LHCN-M2 (cell line): ENCODE measurements at places on chromosomes 5 and 9. TPM values are rescaled to one million over a fixed set of nuclear protein-coding genes. Genes with fewer than 3 reads are reported as not detected.

DNA sequence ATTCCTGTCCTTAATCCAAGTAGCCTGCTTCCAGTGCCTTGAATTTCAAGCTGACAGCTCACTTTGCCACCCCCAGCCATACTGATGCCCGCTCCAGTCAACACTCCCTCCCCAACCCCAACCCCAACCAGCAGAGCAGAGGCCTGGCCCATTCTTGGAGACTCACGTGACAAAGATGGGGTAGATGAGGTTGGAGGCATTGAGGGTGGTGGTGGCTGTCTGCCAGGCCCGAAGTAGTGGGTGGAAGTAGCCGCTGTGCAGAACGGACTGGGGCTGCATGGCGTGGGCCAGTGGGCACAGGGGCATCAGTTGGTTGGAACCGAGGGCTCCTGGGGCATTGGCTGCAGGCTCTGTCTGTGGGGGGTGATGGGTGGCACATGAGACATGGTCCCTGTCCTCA lies 7.8 kb downstream of the ALAD start:
- no peak for DNase-seq

DNA sequence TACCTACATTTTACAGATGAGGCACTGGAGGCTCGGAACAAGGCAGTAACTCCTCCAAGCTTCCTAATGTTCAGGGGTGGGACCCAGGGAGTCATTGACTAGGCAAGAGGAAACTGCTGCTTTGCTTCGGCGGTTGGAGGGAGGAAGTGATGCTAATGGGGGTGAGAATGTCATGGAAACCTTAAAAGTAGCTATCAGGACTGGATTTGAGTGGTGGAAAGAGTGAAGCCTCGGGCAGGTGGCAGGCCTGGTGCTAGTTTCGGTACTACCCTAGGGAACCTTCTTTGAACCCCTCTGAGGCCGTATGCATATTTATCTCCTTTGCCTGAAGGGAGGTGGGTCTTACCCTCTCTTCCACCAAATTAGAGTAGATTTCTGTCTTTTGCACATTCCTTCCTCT lies 1.6 kb downstream of the BSPRY start:
- DNase-seq, result no peak

GRCh38 chr9:114869845-114870244 lies 60.5 kb downstream of the TNFSF8 start:
- no peak for DNase-seq

- DNase-seq, result no peak
Measured at GRCh38 chr5:159527546-159528254, 197.4 kb upstream of the IL12B start.

GRCh38 chr5:31469886-31470285 lies 62.0 kb downstream of the DROSHA start:
- DNase-seq, result no peak

DNA sequence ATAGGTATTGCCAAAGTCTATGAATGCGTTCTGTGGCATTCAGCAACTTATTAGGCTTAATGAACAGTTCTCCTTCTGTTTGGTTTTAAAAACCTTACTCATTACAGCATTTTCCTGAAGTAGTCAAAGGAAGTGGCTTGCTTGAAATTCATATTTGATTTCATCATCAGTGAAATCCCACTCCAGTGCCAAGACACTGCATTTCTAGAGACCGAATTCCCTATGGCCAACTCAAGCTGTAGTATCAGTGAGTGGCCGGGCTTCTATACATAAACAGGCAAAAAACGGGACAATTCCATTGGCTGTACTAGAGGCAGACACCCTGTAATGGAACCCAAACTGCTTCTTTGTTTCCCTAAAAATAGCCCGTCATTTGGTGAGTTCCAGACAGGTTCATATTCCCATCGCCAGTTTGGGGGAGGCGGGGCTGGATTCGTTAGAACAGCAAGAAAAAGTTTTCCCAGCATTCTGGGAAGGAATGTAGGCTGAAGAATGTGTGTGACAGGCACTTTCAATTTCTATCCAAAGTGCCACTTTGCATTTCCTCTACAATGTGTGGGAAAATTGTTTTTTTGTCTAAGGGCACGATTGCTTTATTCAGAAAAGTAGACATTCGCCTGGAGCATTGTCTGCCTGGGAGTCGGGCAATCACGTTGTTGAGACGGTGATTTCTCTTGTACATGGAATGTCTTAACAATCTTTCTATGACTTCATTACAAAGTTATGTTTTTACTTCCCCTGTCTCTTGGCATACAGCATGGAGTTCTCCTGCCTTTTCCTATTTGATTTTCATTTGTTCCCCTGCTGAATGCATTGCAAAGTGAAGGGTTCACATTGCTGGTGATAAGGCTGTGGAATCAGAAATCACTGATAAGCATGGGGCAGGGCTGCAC lies 141.8 kb upstream of the MAST4 start:
- no peak for DNase-seq

- DNase-seq, result peak; percentile 11
Measured at GRCh38 chr5:58318468-58318867, 141.4 kb downstream of the PLK2 start.

- DNase-seq, result no peak
Measured at GRCh38 chr5:172886974-172887501, 53.0 kb downstream of the ERGIC1 start.

DNA sequence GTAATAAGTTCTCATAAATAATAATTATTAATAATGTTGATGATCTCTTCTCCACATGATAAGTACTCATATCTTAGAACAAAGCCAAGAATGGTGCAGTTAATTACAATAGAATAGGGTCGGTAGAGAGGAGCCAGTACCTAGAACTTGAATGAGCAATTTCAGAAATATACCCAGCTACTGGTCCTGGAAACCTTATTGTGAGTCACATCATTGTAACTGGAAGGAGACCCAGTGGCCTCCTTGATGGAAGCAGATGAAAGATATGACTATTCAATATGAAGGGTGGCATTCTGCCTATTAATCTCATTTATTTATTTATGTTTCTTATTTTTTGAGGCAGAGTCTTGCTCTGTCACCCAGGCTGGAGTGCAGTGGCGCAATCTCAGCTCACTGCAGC lies 37.7 kb upstream of the SHOC1 start:
- DNase-seq, result no peak

GRCh38 chr5:154795235-154795596 lies 40.0 kb downstream of the LARP1 start:
- DNase-seq, result no peak

DNA sequence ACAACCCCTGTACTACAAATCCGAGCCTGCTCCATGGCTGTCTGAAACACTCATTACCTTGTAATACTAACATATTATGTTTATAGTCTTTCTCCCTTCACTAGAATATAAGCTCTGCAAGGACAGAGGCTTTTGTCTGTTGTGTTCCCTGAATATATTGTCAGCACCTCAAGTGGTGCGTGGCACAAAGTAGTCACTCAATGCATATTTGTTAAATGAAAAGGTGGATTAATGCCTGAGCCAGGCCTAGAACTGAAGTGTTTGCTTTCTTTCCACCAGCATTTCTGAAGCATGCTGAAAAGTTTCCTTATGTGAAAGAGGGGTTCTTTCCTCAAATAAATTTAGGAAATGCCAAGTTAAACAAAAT lies 36.3 kb downstream of the ELL2 start:
- no peak for DNase-seq

GRCh38 chr9:4421847-4422246 lies 68.4 kb upstream of the SLC1A1 start:
- DNase-seq, result no peak

IL7R gene
- 6.7 and 7.3 TPM in 2 replicates for total RNA-seq

F2RL2 gene
- total RNA-seq, result 0.52 and 0.71 TPM in 2 replicates

TSLP gene
- 0.90 and 1.3 TPM in 2 replicates for total RNA-seq

TERT gene
- 173 and 177 TPM in 2 replicates for total RNA-seq

RNF224 gene
- total RNA-seq, result 0.06 and 0.23 TPM in 2 replicates

PCAT7 gene
- total RNA-seq, result not detected in 2 replicates

CREB3 gene
- 87.9 and 108 TPM in 2 replicates for total RNA-seq
